ENCODE measurements at places on chromosomes 1 and 21. TPM values are rescaled to one million over a fixed set of nuclear protein-coding genes. Genes with fewer than 3 reads are reported as not detected.

The OR2L13 gene
- not detected for total RNA-seq

The SLC6A17 gene
- 6.0 TPM for total RNA-seq

The CDC20 gene
- total RNA-seq, result 200 TPM

The AUNIP gene
- total RNA-seq, result 8.0 TPM

The IVL gene
- total RNA-seq, result 0.06 TPM

The CAPN8 gene
- total RNA-seq, result 0.68 TPM

The KRTAP12-2 gene
- not detected for total RNA-seq

The CRP gene
- not detected for total RNA-seq

The BSND gene
- not detected for total RNA-seq

The DPT gene
- total RNA-seq, result not detected

The COL11A1 gene
- 2.0 TPM for total RNA-seq

The OR2W3 gene
- total RNA-seq, result not detected

The HCRTR1 gene
- total RNA-seq, result 0.04 TPM
